Stimulated activated CD4-positive, alpha-beta T cell treated with anti-CD3 and anti-CD28 coated beads, Interleukin-15, amount 100 ng/mL, for 24 hours (primary cell): ENCODE measurements at places on chromosomes 3 and 15.

GRCh38 chr3:29331456-29332194 lies 50.8 kb downstream of the RBMS3 start:
- DNase-seq, result no peak

DNA sequence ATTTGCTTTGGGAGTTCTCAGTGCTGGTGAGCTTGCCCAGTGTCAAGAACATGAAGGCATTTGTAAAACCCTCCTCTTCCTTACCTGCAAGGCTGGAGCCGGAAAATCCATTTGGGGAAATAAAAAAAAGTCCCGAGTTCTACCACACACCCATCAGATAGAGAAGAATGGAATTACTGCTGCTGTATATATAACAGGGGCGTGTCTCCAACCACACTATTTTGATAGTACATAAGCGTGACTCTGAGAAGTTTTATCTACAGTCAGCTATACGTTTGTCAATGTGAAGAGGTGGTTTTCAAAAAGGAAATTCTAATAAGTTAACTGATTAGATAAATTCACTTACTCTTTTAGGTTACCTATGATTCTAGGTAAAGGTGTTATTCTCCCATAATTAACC lies 1.3 kb upstream of the CPA3 start:
- DNase-seq, result no peak

DNA sequence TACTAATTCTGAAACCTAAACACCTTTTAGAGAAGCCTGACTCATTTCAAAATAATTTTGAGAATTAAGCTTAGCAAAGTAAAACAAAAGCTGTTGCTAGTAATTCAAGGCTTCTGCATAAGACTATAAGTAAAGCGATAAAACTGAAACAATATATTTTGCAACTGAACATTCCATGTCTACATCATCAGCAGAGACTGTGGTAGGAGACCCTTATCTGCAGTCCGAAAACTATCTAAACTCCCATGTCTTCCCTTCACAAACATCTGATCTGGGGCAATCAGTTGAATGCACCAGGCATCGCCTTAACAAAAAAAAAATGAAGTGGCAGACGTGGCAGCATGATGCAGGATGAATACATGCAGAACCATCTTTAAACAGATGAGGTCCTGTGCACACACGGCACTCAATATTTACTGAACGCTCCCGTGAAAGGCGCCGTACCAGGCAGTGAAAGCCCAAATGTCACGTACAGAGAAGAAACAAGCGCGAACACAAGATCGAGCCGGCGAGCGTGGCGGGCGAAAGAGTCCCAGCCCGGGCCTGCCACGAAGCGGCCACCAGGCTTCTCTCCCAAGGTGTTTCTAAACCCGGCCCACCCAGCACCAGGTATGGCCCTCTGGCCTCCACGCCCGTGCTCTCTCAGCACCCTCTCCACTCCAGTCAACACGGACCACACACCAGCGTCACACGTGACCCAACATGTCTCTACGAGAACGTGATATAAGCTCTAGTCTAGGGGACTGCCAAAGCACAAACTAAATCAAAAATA lies 63.0 kb downstream of the CHSY1 start:
- no peak for DNase-seq

- peak; percentile 21 for DNase-seq
Observed at GRCh38 chr3:158725348-158726011, 6.8 kb downstream of the RARRES1 start.

DNA sequence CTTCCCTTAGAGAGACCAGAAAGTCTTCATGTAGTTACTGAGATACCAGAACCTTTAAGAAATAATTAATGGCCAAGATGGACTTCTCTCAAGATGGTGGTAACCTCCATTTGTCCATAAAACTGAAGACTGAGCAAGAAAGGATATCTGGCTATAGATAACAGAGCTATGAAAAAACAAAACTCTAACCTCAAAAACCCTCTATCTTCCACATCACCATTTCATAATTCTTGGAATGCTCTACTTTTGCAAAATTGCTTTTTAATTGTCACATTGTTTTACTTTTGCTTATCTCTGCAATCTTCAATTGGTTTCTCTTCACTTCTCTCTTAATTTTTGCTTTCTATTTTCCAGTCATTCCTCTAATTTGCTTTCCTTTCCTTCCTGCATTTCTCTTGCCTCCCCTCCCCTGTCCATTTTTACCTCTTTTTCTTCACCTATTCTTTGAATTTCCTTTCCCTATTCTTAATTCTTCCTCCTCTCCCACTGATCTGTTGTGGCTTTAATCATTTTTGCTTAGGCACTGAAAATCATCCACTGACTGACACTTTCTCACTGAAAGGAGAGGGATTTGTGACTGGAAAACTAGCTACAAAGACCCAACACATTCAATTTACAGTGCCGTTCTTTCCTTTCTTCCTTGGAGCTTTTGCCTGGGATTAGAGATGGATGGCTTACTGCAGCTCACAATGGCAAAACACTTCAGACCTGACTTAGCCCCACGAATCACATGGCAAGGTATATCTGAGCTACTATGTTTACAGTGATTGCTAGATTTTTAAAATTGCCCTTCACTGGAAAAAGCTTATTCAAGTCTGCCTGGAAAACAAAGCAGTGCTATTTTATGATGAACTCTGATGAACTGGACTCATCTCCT lies 242.8 kb downstream of the CHST2 start:
- no peak for DNase-seq

DNA sequence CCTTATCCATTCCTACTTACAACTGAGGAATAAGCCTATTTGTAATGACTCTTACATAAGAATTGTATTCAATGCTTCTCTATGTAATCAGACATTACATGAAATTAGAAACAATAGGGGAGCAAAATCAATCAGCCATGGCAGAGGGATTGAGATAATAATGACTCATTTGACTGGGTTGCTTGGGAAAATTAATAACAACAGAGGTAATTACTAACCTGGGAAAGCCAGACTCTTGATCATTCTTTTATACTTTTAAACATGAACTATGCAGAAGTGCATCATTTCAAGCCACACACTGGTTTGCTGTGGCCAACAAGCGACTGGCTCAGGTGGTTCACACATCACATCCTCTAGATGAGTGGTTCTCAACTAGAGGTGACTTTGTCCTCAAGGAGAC lies 126.3 kb upstream of the CRBN start:
- no peak for DNase-seq

GRCh38 chr3:186534113-186534669 lies 10.0 kb downstream of the CRYGS start:
- DNase-seq, result peak; percentile 70

GRCh38 chr3:188788621-188789081 lies 383.1 kb upstream of the TPRG1 start:
- DNase-seq, result peak; percentile 86

- no peak for DNase-seq
Observed at GRCh38 chr15:44668921-44669320, 5.5 kb upstream of the SPG11 start.

- DNase-seq, result no peak
Observed at GRCh38 chr3:49619649-49620048, 54.5 kb upstream of the APEH start.

- DNase-seq, result no peak
Observed at GRCh38 chr15:29945943-29946596, 123.8 kb upstream of the TJP1 start.

DNA sequence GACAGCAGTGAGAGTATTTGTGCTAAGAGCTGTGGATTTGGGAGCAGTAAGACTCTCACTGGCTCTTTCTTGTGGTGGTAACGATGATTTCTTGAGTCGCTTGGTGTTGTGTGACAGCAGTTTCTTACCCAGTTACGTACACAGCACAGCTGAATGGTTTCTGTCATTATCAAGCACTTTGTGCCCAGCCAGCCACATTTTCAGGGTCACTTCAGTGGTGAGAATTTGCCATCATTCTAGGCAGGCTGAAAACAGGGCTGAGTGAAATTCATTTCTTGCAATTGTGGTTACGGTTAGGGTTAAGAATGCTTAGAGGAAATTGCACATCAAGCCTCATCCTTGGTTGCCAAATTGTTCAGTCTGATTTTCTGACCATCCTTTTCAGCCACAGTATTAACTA lies 130.1 kb downstream of the RYR3 start:
- no peak for DNase-seq

DNA sequence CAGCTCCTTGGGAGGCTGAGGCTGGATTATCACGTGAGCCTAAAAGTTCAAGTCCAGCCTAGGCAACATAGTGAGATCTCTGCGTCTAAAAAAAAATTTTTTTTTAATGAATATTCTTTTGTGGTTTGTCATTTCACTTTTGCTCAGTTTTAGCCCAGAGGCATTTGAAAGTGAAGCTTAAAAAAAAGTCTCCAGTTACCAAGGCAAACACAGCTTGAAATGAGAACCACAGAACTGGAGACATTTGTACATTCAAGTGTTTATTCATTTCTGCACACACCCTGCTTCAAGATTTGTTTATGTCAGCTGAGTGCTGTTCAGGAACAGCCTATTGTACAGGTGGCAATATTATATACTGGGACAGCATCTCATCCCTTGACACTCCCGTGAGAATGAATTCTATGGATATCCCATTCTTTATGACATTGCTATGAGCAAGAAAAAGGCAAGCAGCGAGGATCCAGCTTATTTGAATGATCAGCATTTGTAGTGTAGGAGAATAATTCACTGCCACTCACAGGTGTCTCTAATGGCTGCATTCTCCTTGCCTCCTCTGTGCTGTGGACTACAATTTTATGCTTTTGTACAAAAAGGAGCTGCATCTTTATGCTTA lies 444.8 kb upstream of the GRM7 start:
- DNase-seq, result no peak

DNA sequence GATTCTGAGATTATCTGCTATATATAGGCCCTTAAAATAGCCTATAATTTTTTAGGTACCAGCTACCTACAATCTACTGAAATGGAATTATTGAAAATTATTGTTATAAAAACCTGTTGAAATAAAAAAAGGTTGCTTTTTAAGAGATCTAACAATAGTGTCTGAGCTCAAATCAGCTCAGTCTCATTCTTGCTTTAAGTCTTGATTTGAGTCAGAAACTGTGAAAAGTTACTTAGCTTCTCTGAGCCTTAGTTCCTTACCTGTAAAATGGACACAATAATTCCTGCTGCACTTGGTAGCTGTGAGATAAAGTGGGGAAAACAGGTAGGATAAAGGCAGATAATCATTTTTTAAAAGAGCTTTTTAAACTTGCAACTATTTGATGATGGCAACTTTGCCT lies 118.8 kb upstream of the UBE2E2 start:
- no peak for DNase-seq

DNA sequence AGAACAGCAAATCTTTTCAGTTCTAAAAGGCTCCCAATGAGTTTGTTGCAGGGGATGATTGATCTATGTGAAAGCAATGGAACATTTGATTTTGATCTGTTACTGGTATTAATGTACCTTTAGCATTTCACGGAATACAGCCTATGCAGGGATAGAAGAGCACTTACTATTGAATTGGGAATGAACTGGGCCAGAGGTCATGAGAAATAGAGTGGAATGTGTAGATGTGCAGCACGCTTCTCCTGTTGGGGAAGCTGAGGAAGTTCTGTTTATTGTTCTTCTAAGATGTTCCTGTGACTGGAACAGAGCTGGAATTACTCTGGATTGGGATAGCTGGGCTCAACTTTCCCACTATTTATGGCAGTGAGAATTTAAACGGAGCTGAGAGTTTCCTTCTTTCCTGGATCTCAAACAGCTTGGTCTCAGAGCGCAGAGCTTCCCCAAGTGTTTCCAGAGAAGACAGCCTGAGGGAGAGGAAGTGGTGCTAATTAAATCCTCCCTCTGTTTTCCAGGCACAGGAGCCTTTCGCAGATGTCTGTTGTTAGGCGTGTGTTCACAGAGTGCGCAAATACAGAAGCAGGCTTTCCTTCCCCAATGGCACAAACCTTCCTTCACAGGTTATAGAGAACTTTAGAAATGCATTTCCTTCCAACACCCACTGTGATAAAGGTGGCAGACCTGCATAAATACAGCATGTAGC lies 32.5 kb downstream of the TPRG1 start:
- DNase-seq, result no peak

GRCh38 chr3:150348500-150348899 lies 59.6 kb upstream of the TSC22D2 start:
- DNase-seq, result peak; percentile 6

DNA sequence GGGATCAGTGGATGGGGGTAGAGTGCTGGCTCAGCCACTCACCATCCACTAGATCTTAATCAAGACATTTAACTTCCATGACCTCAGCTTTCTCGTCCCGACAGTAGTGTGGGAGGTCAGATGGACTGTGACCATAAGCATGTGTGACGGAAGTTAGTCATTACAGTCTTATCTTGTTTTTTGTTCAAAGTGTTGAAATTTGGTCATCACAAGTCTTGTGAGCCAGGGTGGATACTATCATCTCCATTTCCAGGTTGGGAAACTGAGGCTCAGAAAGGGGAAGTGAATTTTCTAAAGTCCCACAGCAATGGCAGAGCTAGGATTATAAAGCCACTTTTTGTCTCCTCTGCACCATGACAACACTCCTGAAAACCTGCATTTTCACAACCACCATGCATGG lies 32.0 kb upstream of the ITGA11 start:
- no peak for DNase-seq

GRCh38 chr3:124260206-124260915 lies 268.4 kb upstream of the ROPN1 start:
- no peak for DNase-seq

DNA sequence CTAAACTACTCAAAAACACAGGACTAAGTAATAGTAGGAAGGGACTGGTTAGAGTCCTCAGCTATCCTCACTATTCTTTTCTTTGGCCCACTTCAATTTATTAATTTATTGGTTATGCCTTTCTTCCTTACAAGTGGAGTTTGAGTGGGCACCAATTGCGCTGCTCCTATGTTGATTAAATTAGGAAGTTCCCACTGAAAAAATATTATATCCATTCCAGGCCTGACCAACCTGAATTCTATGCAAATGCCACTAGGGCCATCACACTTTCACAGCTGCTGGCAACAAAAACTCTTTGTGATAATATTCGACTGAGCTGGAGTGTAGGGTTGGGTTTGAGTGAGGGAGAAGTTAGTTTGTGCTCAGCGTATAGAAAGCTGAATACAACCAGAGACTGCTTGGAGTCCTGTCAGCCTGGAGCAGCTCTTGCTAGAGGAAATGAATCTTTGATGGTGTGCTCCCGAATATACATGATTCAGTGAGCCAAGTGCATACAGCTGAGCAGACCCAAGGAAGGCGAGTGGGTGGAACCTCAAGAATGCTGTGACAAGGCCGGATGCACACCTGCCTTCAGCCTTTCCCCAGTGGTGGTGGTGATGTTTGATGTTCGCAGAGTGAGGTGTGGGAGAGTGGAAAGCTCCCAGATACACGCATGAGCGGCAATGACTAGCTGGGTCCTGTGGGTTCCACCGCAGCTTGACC lies 1.5 kb downstream of the ARHGEF3 start:
- peak; percentile 84 for DNase-seq

GRCh38 chr15:69895202-69895601 lies 202.5 kb downstream of the TLE3 start:
- DNase-seq, result no peak

GRCh38 chr3:82281205-82281604 lies 519.8 kb upstream of the GBE1 start:
- no peak for DNase-seq

- DNase-seq, result no peak
Observed at GRCh38 chr15:65535192-65535591, 4.9 kb downstream of the HACD3 start.

- DNase-seq, result no peak
Observed at GRCh38 chr3:127743351-127744252, 70.8 kb downstream of the ABTB1 start.

GRCh38 chr3:172536993-172537419 lies 13.8 kb upstream of the TNFSF10 start:
- peak; percentile 12 for DNase-seq
